Stimulated activated CD4-positive, alpha-beta T cell treated with anti-CD3 and anti-CD28 coated beads, Interleukin-4, amount 100 ng/mL, for 4 hours (primary cell): ENCODE measurements at places on chromosomes 11 and 22.

- no peak for DNase-seq
Measured at GRCh38 chr11:11167806-11168205, 185.2 kb downstream of the CSNK2A3 start.

DNA sequence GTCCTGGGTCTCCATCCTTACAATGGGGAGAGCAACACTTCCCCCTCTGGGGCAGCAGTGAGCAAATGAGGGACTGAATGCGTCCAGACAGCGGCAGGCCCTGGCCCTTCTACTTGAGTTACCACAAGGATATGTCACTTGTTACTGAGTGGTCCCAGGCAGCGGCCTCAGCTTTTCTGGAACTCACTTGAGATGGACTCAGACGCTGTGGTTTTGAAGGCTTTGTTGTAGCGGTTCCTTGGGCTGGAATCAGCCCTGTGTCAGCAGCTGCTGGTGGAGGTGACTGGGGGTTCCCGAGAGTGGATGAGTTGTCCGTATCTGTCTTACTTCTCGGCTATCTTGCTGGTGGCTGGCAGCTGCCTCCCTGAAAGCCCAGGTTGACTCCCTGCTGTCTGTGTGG lies 77.0 kb downstream of the MICAL2 start:
- DNase-seq, result no peak

- no peak for DNase-seq
Measured at GRCh38 chr11:45471266-45471665, 185.1 kb upstream of the SYT13 start.

- DNase-seq, result no peak
Measured at GRCh38 chr22:35761037-35761436, 43.4 kb downstream of the APOL5 start.

DNA sequence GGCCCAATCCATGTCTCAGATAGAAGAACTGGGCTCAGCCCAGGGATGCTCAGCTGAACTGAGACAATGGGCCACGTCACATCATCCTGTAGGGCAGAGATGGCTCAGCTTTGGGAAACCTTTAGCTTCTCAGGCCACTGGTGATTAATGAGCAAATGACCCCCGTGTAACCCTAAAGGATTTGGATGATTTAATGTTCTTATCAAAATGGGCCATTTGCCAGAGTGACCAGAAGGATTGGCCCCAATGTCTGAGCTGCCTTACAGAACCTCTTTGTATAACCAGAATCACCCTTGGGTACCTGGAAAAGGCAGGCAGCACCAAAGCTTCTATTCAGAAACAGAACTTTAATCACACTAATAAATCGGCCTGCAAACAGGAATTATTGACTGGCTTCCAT lies 73.7 kb downstream of the ABTB2 start:
- DNase-seq, result no peak

- no peak for DNase-seq
Measured at GRCh38 chr11:28343304-28344233, 235.4 kb downstream of the METTL15 start.

- no peak for DNase-seq
Measured at GRCh38 chr11:130369141-130369691, 54.5 kb upstream of the ZBTB44 start.

- DNase-seq, result no peak
Measured at GRCh38 chr11:77073328-77074001, 6.7 kb downstream of the CAPN5 start.

- DNase-seq, result no peak
Measured at GRCh38 chr11:83827520-83827919, 541.4 kb upstream of the CCDC90B start.

GRCh38 chr11:7275133-7275532 lies 23.4 kb downstream of the SYT9 start:
- DNase-seq, result no peak

DNA sequence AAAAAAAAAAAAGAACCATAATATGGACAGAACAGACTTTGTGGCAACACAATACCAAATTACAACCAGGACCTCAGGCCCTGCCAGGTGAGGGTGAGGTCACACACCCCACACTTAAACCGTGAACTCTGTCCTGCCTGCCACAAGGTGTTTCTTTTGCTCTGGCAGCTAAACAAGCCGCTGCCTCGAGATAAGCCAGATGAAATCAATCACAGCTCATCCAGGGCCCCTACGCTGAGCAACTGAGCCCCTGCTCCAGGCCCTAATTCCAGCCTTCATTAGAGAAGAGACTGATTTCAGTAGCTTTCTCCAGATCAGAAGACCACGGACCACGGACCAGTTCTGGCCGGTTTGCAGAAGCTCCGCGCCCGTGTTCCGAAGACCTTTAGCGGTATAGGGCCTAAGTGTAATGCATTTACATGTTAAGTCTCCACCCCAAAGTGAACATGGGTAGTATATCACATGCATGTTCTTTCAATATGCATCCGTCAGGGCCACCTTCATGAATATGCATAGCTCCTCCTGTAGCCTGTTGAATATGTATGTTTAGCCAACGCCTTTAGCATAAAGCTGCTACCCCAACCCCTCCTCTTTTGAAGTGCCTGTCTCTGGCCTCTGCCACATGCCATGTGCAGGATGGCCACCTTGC lies 14.8 kb upstream of the RAC2 start:
- no peak for DNase-seq

DNA sequence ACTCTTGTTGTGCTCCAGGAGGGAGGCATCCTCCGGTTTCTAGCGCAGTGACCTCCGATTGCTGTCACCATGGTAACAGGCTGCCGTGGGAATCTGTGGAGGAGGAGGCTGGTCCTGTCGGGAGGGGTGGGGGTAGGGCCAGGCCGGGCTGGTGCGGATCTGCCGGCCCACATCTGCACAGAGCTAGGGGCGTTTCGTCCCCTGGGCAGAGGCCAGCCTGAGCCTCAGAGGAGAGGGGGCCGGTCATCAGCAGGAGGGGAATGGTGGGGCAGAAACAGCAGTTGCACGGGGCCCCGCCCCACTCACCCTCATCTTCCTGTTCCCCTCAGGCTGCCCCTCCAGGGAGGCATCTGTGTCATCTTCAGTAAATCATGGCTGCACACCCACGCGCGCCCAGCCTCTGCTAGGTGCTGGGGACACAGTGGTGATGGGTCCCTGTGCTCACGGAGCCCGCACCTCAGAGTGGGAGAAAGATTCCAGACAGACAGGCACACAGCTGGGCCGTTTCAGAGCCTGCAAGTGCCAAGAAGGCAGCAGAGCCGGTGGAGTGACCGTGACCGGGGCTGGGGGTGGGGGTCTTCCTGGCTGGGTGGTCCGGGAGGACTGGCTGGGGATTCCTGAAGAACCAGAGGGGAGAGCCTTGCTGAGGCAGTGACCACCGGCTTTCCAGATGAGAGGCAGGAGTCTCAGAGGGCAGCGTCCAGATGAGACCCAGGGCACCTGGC lies 120.5 kb downstream of the CACNA1I start:
- DNase-seq, result peak; percentile 44

DNA sequence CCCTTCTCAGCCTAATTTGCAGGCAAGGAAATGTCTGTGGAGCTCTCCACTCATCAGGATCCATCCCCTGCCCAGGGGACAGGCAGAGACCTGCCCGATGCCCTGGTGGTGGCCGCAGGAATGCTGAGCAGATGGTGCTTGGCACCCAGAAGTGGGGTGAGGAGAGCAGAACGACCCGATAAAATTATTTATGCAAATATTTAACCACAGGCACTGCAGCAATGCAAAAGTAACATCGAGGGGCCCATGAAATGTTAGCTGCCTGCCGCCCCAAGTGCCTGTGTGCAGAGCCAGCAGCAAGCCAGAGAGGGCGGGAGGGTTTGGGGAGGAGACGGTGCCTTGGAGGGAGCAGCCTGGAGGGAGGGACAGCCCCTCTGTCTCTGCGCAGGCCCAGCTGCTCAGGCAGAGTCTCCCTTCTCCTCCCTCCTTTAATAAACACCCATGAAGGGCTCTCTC lies 205.5 kb downstream of the CTTN start:
- no peak for DNase-seq

GRCh38 chr11:78070621-78071020 lies 7.0 kb downstream of the THRSP start:
- DNase-seq, result no peak

DNA sequence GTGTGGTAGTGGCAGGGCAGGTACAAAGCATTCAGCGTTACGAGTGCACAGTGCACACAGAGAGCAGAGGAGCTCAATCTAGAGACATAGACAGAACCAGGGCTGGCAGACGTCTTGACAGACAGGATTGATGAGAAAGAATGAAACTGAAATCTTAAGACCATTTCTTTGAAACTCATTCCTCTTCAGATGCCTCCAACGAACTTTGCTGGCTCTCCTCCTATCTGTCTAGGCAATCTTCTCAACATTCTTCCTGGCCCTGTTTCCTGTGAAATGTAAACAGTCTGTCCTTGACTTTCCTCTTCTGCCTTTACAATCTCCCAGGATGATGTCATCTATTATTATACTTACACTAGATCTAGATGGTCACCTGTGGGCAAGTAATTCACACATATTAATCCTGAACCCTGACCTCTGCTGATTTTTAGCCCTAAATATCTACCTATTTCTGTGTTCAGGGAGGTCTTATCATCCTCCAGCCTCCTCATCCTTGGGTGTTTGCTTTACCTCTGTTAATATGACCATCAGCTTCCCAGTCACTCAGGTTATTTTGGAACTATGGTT lies 119.5 kb downstream of the ENTHD1 start:
- peak; percentile 6 for DNase-seq

DNA sequence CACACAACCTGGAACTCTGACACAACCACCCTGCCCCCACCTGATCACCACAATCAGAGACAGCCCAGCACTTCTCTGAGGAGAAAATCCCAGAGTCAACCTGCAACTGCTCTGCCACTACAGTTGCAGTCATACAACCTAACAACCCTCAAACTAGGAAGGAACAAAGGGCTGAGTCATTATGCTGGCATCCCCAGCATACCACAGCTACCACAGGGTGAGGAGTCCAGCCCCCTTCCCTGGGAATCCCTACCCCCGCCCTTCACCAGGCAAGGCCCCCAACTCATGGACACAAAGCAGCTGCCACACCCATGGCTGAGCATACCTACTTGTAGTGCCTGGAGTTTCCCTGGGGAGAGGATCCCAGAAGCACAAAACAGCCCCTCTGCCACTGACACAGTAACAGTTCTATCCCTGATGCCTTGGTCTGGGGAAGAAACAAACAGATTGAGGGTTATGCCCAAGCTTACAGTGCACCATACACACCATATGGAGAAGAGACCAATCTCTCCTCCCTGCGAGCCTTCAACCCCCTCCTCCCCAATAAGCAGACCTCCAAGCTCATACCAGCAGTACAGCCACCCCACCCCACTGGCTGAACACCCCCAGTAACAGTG lies 68.5 kb upstream of the C11orf58 start:
- no peak for DNase-seq

DNA sequence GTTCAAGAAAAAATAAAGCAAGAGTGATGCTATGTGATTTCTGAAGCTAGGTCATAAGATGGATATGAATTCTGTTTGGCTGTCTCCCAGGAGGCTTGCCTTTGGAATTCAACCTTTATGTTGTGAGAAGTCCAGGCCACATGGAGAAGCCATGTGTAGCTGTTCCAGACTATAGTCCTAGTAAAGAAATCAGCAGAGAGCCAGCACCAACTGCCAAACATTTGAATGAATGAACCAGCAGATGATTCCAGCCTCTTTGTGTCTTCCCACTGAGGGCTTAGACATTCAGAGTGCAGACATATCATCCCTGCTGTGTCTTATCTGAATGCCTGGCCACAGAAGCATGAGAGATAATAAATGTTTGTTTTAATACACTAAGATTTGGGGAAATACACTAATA lies 1150.6 kb downstream of the DLG2 start:
- DNase-seq, result no peak

DNA sequence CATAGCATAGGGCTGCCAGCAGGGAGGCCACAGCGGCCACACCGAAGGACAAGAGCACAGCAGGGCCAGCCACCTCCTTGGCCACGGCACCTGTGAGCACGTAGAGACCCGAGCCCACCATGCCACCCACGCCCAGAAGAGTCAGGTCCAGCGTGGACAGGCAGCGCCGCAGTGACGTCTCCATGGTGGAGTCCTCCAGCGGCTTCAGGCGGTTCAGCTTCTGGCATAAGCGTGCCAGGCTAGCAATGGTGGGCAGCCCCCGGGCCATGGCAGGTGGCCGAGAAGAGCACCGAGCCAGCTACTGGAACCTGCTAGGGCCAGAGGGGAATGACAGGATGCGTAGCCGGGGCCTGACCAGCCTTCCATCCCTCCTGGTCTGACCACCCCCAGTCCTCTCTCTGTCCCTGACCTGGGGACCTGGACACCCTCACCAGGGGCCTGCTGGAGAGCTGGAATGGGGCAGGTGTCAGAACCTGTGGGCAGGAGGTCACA lies 770 bp downstream of the SLC7A4 start:
- no peak for DNase-seq

DNA sequence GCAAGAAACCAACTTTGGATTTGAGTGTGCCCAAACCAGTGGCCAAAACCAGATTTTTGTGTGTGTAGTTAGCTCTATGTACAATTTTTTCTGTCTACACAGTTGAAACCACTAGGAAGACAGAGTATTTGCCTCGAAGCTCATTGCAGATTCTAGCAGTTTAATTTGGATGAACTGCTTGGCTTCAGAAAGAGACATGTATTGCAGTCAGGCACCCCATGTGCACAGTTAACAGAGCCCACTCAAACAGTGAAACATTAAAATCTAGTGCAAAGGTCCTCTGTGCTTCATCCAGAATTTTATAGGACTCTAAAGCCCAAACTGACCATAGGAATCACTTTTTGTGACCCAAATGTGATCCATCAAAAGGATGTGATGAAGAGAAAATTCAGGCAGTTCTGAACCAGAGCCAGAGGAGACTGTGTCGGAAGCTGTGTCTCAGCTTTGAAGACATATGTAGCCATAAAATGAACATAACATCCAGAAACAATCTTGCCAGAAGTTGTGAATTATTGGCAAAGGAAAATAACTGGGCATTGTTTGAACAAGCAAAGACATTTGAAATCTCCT lies 82.7 kb downstream of the PANX1 start:
- no peak for DNase-seq

- no peak for DNase-seq
Measured at GRCh38 chr11:75035911-75036565, 47.3 kb downstream of the NEU3 start.

DNA sequence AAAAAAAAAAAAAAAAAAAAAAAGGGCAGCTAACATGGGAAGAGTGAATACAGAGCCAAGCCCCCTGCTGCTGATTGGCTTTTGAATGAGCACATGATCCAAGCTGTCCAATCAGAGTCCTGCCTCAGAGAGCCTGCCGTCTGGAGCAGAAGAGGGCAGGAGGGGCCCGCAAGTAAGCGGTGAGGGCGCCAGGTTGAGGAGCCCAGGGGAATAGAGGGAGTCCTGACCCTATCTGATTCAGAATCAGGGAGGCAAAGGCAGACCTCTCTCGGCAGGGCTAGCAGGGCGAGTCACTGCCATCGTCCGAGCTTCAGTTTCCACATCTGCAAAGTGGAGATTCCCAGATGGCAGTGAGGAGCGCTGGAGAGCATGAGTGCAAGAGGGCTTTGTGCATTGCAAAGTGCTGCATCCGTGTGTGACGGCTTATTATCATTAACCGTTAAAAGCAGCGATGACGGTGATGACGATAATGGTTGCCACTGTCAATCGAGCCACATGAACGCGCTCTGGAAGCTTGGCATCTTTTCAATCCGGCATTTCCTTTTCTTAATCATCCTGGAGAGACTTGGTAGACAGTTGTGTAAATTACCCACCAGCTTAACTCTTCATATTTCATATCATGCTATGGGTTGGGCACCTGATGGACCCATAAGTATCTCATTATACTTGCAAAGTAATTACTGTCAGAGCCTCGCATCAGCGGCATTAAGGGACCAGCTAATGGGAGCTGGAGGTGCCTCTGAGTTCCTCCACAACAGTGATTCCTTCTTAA lies 68.6 kb upstream of the ATXN10 start:
- no peak for DNase-seq

GRCh38 chr11:2387266-2387987 lies 10.3 kb downstream of the CD81 start:
- DNase-seq, result no peak
